ENCODE measurements at places on chromosomes 3 and 15.

DNA sequence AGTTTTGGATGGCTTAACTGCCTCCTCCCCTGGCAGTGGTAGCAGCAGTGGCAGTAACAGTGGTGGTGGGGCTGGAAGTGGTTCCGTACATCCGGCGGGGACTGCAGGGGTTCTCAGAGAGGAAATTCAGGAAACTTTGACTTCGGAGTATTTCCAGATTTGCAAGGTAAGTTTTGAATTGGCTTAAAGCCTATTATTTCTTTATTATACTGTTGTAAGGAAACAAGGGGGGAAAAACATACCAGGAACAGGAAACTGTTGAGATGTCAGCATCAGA lies 1.5 kb downstream of the STXBP5L start:
- DNase-seq: peak; percentile 20

DNA sequence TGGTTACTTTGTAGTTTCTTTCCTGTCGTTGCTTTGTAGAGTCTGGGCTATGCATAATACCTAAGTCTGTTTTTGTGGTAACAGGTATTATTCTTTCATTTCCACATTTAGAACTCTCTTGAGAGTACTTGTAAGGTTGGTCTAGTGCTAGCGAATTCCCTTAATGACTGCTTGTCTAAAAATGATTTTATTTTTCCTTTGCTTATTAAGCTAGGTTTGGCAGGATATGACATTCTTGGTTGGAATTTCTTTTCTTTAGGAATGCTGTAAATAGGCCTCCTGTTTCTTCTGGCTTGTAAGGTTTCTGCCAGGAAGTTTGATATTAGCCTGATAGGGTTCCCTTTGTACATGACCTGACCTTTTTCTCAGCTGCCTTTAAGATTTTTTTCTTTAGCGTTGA lies 70.1 kb upstream of the SGO1 start:
- no peak for DNase-seq

- DNase-seq: no peak
Measured at GRCh38 chr3:88809993-88810392, 297.4 kb upstream of the EPHA3 start.

DNA sequence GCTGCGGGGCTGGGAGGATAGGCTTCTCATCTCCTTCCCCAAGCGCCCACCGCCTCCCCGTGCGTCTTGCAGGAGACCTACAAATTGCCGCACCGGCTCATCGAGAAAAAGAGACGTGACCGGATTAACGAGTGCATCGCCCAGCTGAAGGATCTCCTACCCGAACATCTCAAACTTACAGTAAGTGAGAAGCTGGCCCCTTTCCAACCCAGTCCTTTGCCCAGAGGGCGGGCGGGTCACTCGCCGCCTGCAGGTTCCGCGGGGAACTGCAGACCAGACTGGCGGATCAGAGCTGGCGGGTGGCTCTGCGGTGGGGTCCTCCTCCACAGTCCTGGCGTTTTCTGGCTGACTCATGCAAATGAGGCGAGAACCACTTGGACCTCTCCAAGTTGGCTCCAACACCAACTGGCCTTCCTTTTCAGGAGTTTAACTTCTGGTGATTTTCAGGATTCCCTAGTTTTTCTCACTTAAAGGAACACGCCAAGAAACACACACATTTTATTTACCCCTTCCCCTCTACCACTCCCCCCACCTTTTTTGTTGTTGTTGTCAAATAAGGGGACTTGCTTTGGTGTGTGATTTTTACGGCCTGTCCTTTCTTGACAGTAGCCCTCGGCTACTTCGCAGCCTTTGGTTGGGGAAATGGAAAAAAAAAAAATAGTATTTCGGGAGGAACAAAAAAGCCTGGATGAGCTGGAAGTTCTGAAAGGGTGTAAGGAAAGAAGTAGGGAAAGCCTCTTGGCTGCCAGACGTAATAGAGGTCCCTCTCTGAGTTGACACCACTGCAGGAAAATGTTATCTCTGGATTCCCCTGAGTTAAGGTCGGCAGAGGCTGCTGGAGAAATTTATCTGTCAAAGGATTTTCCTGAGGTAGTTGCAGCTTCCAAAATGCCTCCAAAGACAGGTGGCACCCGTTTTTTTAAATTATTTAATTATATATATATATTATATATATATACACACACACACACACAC lies 1.3 kb downstream of the BHLHE40 start:
- DNase-seq: peak; percentile 88

DNA sequence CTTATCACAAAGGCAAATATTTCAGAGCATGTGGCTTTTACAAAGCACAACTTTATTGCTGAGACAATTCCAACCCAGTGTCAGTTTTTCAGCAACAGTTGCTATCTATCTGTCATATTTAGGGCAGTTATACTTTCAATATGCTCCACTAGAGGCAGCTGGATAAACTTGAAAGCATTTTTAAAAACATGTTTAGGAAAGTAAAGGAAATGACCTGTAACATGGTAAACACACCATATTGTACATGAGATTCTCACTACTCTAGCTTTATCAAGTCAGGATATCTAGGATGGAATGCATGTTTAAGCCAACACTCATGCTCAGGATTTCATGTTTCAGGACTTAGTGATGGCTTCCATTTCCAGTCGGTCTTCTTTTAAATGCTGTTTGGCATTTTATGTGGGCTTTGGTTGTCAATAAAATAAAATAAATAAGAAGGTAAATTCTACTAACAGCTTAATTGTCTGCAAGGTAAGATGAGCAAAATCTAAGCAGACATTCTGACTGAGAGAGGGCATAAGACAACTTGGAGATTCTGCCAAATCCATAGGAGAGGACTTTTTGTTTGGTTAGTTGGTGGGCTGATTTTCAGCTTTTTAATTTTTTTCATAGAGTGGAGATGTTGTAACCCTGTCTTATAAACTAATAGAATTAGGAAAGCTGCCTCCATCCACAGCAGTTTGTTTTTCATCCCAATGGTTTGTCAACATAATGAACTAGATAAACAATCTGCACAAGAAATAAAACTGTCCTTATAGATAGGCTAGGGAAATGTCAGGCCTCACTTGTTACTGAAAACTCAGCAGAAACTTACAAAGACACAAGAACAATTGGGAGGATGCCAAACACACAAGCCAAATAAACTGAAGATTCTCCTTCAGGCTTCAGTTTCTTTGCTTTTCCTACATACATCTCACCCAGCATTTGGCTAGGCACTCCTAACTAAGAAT lies 63.4 kb upstream of the CPB1 start:
- DNase-seq: no peak

- DNase-seq: no peak
Measured at GRCh38 chr3:8220291-8220690, 281.3 kb upstream of the LMCD1 start.

DNA sequence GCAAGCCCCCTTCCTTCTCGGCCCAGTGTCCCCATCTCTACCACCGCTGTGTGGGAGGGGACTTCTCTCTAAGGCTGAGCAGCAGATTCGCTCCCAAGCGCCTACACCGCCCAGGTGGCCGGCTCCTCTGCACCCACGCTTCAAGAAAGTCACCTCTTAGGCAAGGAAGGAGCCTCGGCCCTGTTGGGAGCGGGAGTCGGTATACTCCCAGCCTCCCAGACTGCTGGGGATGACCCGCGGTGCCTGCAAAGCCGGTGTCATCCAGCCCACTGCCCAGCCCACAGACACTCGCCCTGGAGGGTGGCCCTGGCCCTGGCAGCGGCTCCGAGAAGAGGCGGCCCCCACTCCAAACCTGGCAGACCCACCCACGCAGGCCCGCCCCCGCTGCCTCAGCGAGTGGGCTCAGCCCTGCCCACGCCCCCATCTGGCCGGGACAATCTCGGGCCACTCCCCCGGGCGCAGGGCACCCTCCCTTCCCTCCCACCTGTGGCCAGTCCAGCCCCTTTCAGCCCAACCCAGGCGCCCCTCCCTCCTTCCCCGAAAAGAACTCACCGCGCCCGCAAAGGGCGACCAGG lies 396 bp downstream of the CHRNB4 start:
- DNase-seq: no peak

- no peak for DNase-seq
Measured at GRCh38 chr3:157921811-157922210, 184.4 kb downstream of the SHOX2 start.

- DNase-seq: no peak
Measured at GRCh38 chr3:114816052-114816451, 331.0 kb downstream of the ZBTB20 start.

- DNase-seq: no peak
Measured at GRCh38 chr15:77346245-77347036, 73.5 kb downstream of the PEAK1 start.

DNA sequence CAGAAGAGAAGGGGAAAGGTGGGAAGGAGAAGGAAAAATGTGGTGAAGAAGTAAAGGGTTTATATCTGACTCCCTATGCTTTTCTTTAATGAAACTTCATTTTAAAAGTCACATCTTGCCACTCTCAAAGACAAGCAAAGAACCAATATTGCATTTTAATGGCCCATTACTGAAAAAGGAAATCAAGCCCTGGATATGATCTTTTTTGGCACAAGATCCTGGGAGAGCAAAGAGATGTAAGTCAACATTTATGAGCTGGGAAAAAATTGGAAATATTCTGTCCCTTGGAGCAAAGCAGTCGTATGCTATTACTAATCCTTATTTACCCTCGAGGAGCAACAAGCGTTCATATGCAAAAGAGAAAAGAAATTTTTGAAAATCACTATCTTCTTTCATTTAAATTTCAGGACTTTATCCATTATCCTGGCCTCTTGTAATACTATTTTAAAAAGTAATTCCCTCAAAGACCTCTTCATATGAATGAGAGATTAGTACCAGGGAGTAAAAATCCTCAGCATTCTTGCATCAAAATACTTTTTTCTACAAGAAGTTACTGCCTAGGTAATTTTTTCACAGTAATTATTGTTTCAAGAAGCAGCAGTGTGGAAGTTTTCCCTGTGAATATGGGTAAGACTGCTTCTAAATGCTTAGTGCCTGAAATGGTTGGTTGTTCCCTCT lies 435.3 kb upstream of the PDZRN3 start:
- no peak for DNase-seq

- DNase-seq: no peak
Measured at GRCh38 chr15:33131552-33132232, 62.8 kb downstream of the FMN1 start.

DNA sequence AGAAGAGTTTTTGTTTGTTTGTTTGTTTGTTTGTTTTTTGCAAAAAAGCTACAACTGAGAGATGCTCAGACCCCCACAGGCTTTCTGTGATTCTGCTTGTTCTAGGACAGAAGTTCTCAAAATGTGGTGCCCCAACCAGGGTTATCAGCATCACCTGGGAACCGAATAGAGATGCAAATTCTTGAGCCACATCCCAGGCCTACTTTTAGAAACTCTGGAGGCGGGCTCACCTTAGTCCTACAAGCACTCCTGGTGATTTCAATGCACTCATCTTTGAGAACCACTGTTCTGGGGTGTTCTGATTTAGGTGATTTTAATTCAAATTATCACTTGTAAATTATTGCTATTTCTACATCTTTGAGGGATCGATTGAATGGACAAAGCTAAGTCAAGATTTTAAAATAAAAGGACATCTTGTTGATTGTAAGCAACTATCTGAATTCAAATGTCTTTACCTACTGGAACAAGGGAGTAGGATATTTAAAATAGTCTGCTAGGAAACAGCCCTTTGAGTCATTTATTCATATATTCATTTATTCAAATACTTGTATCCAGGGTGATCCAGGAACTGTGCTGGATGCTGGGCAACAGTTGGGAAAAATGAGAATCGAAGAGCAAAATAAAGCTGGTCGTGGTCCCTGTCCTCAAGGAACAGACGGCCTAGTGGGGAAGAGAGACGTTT lies 44.7 kb upstream of the CADPS start:
- peak; percentile 13 for DNase-seq

GRCh38 chr3:152183473-152183872 lies 85.3 kb upstream of the MBNL1 start:
- peak; percentile 8 for DNase-seq

All from H7 (cell line).